ENCODE measurements at places on chromosomes 3 and 15.

DNA sequence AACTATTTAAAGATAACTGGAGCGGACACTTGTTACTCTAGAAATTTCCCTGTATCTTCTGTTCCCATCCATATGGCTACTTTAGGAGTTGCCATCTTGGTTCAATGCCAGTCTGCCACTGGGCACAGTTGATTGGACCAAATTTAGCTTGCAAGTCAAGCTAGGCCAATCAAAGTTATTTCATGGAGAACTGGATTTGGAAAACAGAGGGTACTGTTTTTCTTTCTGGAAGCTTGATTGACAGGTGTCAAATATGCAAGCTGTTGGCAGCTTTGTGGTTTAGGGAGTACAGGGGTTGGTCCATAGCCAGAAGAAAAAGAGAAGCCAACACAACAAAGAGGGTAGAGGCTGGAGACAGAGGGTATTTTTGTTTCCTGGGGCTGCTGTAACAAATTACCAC lies 33.4 kb upstream of the KLHL25 start:
- DNase-seq = no peak

GRCh38 chr3:56467108-56467507 lies 1.2 kb downstream of the ERC2 start:
- DNase-seq = no peak

DNA sequence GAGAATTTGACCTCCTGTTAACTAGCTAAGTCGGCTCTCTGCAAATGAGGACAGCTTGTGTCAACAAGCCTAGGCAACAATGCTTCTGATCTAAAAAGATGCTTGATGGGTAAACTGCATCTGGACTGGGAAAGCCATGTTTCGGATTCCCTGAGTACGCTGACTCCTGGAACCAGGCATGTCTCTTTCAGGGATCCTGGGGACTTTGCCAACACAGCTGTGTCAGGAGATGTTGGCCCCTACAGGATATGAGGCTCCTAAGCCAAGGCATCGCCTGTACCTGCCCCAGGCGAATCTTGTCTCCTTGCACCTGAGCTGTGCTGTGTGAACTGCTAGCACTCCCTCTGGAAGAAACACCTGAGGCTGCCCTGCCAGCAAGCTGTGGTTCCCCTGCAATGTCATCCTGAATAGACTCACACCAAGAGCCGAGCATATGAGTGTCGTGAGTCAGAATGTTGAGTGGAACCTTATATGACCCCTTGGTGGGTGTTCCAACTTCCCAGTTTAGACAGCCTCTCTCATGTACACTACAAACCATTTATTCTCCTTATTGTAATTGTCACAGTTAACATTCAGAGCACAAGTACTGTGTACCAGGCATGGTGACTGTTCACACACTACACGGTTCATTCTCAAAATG lies 17.0 kb downstream of the EOGT start:
- no peak for DNase-seq

DNA sequence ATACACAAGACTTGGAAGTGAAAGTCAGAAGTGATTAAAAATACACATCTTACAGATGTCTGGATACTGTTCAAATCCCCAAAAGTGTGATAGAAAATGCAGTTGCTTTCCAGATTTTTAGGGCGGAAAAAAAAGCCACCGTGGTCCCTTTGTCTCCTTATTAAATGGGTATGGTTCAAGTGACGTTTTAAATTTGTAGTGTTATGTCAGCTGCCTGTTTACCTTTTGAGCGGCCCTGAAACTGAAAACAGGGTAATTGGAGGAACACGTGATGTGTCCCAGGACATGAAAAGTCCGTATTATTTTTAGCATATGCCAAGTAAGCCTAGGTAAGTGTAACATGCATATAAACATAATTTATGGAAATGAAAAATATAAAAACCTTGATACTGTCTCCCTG lies 109.0 kb upstream of the PDZRN3 start:
- DNase-seq = no peak

- no peak for DNase-seq
These were observed 35.6 kb upstream of the SPTSSB start for GRCh38 chr3:161406594-161407555.

GRCh38 chr15:48064421-48064820 lies 56.4 kb upstream of the SLC24A5 start:
- DNase-seq = no peak

DNA sequence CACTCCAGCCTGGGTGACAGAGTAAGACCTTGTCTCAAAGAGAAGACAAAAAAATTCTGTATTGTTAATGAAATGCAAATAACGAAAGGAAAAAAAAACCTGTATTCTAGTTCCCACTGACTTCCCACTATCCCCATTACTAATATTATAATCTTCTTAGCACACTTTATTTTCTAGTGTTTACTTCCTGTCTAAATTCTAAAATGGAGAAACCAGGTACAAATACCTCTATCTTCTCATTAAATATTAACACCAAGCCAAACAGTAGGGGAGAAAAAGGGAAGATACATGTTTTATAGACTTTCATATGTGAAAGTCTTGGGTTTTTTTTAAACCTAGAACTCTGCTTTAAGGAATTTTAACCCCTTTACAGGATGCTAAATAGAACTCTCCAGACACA lies 55.3 kb upstream of the PLXND1 start:
- no peak for DNase-seq

DNA sequence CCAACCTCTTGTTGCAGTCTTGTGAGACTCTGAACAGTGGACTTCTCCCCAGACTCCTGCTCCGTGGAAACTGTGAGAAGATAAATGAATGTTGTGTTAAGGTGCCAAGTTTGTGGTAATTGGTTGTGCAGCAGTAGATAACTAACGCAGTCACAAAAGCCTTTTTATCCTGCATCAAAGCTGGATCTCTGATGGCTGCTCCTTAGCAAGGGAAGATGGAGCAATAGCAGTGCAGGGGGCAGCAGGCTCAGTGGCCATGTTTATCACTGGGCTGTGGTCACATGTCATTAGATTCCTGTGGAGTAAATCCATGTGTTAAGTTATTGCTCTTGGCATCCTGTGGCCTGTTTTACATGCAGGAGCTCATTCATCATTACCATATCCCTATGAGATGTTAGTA lies 13.5 kb downstream of the CMTM7 start:
- no peak for DNase-seq

DNA sequence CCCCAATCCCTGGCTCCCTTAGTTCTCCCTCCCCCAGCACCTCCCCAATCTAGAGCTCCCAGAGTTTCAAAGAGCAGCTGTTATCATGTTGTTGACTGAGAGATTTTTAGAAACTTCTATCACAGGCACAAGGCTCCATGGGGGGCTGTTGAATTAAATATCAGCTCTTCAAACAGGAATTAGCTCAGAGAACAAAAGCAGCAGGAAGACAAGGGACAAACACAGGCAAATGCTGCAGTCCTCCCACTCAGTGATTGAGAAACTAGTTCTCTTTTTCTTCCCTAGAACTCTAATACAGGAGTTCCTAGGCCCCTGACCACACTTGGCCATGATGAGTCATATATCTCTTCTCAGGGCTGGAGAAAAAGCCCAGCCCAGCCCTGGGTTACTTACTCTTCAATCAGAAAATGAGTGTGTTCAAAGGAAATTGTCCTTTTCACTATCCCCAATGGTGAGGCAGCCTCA lies 262.1 kb downstream of the IGSF11 start:
- DNase-seq = no peak

- DNase-seq = no peak
These were observed 63.9 kb downstream of the TMCC1 start for GRCh38 chr3:129829640-129830039.

GRCh38 chr3:169591159-169591951 lies 72.2 kb downstream of the MECOM start:
- DNase-seq = no peak

DNA sequence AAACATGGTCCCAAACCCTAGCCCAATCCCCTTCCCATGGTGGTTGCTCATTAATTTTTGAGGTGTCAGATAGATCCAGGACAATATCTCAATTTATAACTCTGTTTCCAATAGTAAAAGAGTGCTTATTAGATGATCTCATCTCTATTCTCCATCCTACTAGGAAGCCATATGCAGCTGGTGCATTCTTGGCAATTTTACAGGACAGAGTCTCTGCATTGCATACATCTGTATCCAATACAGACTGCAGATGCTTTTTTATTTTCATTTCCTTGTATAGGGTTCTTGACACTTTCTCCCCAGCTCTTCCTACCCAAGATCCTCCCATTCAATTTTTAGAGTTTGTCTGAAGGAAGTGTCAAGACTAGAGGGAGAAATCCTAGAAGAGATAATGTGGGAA lies 194.8 kb upstream of the DPH6 start:
- no peak for DNase-seq

GRCh38 chr3:99976584-99976983 lies 137.7 kb downstream of the FILIP1L start:
- DNase-seq = no peak

- no peak for DNase-seq
These were observed 30.3 kb downstream of the TPM1 start for GRCh38 chr15:63072809-63073277.

GRCh38 chr15:38377636-38378035 lies 76.3 kb upstream of the FAM98B start:
- DNase-seq = no peak

DNA sequence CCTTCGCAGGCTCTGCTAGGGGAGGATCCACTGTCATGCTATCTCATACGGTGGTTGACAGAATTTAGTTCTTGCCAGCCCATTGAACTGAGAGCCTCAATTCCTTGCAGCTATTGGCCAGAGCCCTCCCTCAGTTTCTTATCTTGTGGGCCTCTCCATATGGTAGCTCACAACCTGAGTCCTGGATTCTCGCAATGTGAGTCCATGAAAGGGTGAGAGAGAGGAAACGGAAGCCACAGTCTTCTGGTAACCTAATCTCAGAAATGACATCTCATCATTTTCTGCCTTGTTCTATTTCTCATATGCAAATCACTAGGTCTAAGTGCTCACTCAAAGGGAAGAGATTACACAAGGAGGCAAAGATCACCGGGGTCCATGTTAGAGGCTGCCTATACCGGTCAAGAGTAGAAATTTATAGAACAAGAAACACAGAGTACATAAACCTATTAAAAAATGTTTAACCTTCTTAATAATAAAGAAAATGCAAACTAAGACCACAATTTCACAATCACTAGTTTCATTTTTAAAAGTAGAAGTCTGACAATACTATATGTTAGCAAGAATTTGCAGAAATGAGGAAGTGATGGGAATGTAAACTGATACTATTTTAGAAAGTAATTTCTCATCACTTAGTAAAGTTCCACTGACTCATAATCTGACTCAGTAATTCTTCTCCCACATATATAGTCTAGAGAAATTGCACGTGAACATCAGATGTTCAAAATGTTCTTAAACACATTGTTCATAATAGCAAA lies 378.4 kb upstream of the AGTR1 start:
- DNase-seq = no peak

DNA sequence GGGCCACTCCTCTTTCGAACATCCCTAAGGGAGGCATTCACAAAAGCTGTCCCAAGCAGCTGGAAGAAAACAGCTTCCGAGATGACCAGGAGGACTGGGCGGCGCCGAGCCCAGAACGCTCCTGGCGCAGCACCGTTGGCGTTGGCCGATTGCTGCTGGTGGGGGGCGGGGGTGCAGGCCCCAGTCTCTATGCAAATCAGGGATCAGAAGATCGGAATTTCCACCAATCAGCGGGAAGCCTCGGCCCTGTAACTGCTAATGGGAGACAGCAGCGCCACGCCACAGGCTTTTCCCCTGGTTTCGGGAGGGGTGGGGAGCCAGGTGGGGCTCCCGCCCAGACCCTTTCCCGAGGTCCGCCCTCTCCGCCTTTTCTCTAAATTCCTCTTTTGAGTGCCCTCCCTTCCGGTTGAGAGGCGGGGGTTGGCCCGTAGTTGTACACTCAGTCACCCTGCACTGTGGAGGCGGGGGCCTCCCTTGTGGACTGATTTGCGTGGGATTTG lies 27.0 kb downstream of the HMCES start:
- no peak for DNase-seq

GRCh38 chr15:43487271-43487895 lies 5.6 kb downstream of the TP53BP1 start:
- DNase-seq = no peak

- no peak for DNase-seq
These were observed 264.3 kb downstream of the PLCL2 start for GRCh38 chr3:17149076-17149475.

Data from T-helper 1 cell (primary cell).